ENCODE measurements at places on chromosomes 3 and 15. TPM values are rescaled to one million over a fixed set of nuclear protein-coding genes. Genes with fewer than 3 reads are reported as not detected.

Gene SNTN
- total RNA-seq: 12.8 TPM

Gene SKOR1
- 0.41 TPM for total RNA-seq

Gene HACL1
- total RNA-seq: 21.2 TPM

Gene ARGFX
- total RNA-seq: not detected

Gene RETNLB
- not detected for total RNA-seq

Gene C3orf33
- total RNA-seq: 3.6 TPM

Gene ACOX2
- 20.2 TPM for total RNA-seq

DNA sequence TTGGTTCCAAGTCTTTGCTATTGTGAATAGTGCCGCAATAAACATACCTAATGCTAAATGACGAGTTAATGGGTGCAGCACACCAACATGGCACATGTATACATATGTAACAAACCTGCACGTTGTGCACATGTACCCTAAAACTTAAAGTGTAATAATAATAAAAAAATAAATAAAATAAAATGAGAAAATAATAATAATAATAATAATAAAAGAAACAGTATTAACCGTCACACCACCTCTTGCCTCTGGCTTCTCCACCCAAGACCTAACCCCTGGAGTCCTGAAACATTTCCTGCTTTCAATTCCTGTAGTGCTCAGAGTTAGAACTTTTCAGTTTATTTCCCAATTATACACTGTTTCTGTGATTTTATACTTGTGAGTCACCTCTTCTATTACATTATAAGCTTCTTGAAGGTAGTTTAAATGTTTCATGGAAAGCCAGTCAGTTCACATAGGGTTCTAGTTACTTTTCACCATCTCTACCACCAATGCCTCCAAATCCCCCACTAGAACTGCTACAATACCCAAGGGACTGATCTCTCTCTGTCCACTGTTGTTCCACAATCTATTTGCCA, 18.4 kb upstream of the GHSR start:
- H3K36me3 ChIP-seq: no peaks in the 10 kb centered on the region
- no peak overlapping the region for H3K4me3 ChIP-seq
- no peaks in the 10 kb centered on the region for H3K27me3 ChIP-seq
- H3K27ac ChIP-seq: no peak overlapping the region

GRCh38 chr3:17307482-17307881, 422.7 kb downstream of the PLCL2 start:
- DNase-seq: no peak
- H3K36me3 ChIP-seq: peaks cover 12% of the 10 kb centered on the region
- no peak overlapping the region for H3K27ac ChIP-seq
- H3K4me1 ChIP-seq: no peaks in the 10 kb centered on the region

DNA sequence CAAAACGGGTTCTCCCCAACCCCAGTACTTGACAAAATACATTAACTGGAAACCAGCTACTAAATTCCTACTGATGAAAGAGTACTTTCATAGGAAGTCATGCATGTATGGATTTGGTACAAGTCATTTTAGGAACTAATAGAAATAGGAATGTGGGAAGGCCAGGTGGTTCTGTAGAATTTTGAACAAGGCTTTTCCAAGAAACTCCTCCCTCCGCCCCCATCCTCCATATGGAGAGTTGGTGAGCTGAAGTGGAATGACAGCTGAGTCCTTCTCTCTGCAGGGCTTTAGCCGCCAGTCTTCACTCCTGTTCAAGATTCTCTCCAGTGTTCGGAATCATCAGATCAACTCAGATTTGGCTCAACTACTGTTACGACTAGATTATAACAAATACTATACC, 33.2 kb downstream of the TUBGCP4 start:
- H3K4me3 ChIP-seq: no peak overlapping the region
- no peaks in the 10 kb centered on the region for H3K27me3 ChIP-seq
- H3K27ac ChIP-seq: no peak overlapping the region
- no peaks in the 10 kb centered on the region for H3K4me1 ChIP-seq

DNA sequence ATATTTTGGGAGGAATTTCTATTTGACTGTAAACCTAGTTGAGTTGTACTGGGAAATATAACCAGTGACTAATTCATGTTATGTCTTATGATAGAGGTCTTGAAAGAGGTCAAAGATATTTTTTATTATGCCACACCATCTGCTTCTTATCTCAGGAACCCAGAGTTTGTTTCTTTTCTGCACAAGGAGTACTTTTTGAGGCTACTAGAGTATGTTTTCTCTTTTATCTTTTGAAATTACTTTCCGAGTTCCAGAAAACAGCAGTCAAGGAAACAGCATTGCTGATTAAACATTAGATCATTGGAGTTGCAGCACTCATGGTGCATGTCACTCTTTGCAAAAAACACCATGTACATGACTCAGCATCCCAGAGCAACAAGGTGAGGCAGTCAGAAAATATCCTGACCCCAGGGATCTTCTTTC, 645.8 kb upstream of the NR2F2 start:
- H3K4me3 ChIP-seq: no peak overlapping the region
- H3K27me3 ChIP-seq: no peaks in the 10 kb centered on the region
- no peak overlapping the region for H3K27ac ChIP-seq
- H3K4me1 ChIP-seq: no peaks in the 10 kb centered on the region
- no peak for DNase-seq

GRCh38 chr3:7520059-7520458, 659.1 kb downstream of the GRM7 start:
- no peak overlapping the region for H3K27ac ChIP-seq
- no peaks in the 10 kb centered on the region for H3K27me3 ChIP-seq
- H3K4me3 ChIP-seq: no peak overlapping the region
- no peak for DNase-seq
- no peaks in the 10 kb centered on the region for H3K36me3 ChIP-seq

DNA sequence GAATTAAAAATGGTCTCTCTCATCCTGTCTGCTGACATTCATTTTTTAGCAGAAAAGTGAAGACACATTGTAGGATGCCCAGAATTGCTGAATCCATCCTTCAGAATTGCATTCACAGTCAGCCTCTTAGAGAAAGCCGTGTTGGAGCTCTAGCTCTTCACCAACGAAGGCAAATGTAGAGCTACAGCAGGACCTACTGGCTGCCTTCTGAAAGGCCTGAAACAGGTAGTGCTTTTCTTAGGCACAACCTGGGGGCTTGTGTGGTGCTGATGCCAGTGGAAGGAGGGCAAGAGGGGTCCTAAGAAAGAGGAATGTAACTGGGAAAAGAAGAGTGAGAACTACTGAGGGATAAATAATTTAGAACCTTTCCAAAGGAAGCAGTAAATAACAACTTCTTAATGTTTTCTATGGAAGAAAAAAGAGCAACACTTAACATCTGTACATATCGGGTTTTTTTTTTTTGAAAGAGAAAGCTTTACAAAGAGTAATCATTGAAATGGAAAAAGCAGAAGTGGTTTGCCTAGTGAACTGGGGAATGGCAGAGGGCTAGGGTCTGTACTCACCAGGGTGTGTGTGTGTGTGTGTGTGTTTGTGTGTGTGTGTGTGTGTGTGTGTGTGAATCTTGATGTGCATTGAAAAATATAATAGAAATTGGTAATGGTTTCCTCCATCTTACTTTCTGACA, 297.8 kb downstream of the SATB1 start:
- no peaks in the 10 kb centered on the region for H3K27me3 ChIP-seq
- H3K4me3 ChIP-seq: no peak overlapping the region

- no peaks in the 10 kb centered on the region for H3K36me3 ChIP-seq
- DNase-seq: no peak
- H3K27me3 ChIP-seq: peaks cover 5% of the 10 kb centered on the region
- peaks cover 8% of the 10 kb centered on the region for H3K4me1 ChIP-seq
Measured at GRCh38 chr15:79171320-79172031, 80.9 kb upstream of the RASGRF1 start.

- H3K4me1 ChIP-seq: no peaks in the 10 kb centered on the region
- H3K27me3 ChIP-seq: no peaks in the 10 kb centered on the region
- no peaks in the 10 kb centered on the region for H3K36me3 ChIP-seq
Measured at GRCh38 chr3:23312866-23313265, 109.7 kb downstream of the UBE2E2 start.

- no peak for DNase-seq
- H3K27ac ChIP-seq: no peak overlapping the region
- no peaks in the 10 kb centered on the region for H3K36me3 ChIP-seq
- H3K27me3 ChIP-seq: no peaks in the 10 kb centered on the region
- no peak overlapping the region for H3K4me3 ChIP-seq
Measured at GRCh38 chr3:66706890-66707289, 206.1 kb upstream of the LRIG1 start.

GRCh38 chr3:12658593-12659058, 5.3 kb downstream of the RAF1 start:
- no peak overlapping the region for H3K4me3 ChIP-seq
- no peak for DNase-seq

DNA sequence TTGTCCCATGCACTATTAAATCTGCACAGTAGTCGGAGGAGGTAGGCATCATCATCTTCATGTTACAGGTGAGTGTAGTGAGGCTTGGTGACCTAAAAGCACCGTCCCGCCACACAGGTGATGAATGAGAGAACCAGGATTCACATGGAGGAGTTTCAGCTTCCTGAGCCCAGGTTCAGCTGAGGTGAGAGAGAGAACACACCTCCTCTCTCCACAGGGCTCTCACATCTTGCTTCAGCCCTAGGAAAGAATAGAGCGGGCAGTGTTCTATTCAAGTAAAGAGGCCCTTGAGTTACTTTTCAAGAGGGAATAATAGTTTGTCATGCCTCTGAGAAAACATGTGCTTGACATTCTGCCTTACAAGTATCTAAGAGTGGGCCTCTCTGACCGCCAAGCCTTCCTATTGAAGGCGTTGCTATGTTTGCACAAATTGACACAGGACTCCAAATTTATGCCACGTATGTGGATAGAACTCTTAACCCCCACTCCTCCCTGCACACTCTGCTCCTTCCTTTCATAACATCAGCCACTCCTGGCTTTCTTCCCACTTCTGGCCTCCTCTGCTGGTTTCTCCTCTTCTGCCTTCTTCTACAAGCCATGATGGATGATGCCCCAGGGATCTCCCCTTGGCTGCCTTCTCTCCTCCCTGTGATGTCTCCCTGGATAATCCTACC, 138.3 kb upstream of the ABHD17C start:
- no peaks in the 10 kb centered on the region for H3K36me3 ChIP-seq
- peak overlapping the region; percentile 60 for H3K27ac ChIP-seq
- H3K4me1 ChIP-seq: peaks cover 50% of the 10 kb centered on the region
- no peaks in the 10 kb centered on the region for H3K27me3 ChIP-seq
- H3K4me3 ChIP-seq: no peak overlapping the region

DNA sequence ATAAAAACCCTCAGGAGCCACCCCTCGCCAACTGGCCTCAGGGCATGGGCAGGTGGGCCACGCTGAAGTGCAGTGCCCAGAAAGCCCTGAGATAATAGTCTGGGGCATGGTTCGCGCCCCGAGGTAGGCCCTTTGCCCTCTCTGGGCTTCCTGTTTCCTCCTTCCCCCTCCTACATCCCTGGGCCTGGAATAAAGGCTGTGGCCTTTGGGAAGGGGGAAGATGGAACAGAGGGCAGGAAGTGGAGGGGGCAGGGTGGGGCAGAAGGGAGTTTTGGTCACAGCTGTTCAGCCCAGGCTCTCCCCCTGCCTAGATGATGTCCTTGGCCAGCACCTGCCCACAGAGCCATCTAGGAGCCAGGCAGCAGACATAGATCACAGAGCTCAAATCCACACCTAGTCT, 11.3 kb downstream of the CSRNP1 start:
- H3K4me1 ChIP-seq: peaks cover 61% of the 10 kb centered on the region
- H3K36me3 ChIP-seq: peaks cover 81% of the 10 kb centered on the region
- H3K27ac ChIP-seq: peak overlapping the region; percentile 79
- no peak for DNase-seq
- no peak overlapping the region for H3K4me3 ChIP-seq
